ENCODE measurements at places on chromosomes 3 and 15.

DNA sequence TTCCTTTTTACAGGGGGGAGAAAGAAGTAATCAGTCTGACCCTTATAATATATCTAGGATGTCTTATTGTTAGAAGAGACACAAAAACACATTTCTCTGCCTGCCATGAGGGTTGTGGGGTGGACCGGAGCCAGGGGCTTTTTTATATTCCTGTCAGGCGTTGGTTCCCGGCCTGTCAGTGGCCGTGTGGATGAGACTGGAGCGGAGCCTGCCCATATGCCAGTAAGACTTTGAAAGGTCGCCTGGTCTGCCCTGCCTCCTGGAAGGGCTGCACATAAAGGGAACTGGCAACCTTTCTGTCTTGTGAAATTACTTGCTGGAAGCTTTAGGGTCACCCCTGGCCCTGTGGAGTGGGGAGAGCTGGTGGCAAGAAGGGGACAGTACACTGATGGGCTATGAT lies 34.7 kb downstream of the MAP3K13 start:
- DNase-seq = no peak

DNA sequence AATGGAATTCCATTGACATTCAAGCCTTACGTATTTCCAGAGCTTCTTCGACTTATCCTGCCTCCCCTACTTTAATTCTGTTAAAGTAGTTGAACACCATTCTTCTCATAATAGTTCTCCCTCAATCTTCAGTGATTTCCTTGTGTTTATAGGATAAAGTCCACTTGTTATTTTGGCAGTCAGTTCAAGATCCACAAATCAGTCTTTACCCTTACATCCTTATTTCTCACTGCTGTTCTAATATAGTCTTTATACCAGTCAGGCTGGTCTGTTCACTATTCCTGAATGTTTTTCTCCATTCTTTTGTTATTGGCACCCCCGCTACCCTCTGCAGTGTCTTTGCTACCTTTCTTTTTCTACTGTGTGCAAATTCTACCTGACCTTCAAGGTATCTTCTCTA lies 29.7 kb downstream of the ATP6V1A start:
- DNase-seq = no peak

- DNase-seq = no peak
These were observed 32.8 kb upstream of the SSR3 start for GRCh38 chr3:156587760-156588069.

- DNase-seq = no peak
These were observed 109.5 kb downstream of the AKAP13 start for GRCh38 chr15:85489773-85490493.

GRCh38 chr3:57582474-57583168 lies 14.5 kb downstream of the ARF4 start:
- no peak for DNase-seq

- DNase-seq = peak; percentile 79
These were observed 49.7 kb upstream of the FBN1 start for GRCh38 chr15:48695088-48695826.

DNA sequence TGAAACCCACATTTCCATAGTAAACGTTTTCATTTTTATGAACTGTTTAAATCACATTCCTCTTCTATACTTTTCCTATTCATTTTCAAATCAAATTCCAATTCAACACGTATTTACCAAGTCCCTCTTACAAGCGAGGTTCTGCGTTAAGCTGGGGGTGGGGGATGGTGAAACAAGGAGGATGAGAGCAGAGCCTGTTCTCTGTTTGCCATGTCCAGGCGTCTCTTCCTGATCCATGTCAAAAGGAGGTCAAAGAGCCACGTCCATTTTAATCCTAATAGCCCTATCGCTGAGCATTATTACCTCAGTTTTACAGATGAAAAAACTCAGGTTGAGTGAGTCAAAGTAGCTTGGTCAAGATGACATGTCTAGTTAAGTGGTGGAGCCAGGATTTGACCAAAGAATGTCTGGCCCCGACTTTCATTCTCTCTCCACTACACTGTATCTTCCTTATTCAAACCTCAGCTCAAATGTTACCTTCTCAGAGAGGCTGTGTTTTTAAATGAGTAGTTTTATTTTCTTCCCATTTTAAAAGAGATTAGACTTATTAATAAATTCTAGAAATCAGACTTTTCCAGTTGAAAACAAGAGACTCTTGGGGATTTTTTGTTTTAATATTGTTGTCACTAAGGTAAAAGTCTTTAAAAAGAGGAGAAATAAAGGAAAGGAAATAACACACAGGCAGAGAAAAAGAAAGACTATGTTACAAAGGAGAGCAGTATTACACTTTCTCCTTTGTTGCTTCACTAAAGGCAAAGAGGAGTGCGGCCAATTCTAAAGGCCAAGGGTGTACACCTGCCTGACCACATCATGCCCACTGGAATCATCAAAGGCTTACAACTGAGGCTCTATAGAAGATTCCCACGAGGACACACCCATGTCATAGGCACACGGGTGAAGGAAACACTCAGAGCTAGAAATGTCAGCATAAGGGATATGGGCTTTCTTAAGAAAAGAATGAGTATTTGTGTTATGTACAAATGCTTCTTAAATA lies 42.4 kb downstream of the MYO5A start:
- DNase-seq = no peak

GRCh38 chr3:28250999-28251398 lies 9.6 kb downstream of the CMC1 start:
- DNase-seq = peak; percentile 2

DNA sequence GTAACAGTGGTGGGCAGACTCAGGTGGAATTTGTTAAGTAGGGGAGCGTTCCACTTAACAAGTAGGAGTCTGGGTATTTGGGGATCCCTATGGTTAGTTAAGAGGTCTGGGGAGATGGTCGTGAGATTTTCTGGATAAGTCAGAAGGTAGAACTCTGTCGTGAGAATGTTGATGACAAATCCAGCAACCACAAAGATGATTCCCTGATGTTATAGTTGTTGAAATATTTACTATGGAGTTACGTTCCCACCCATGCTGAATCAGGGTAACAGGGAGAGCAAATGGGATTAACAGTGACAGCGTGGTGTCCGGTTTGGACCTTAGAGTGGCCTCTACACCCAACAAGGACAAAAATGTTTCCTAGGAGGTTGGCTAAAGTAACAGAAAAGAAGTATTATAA lies 110.8 kb downstream of the MFSD1 start:
- peak; percentile 47 for DNase-seq

All from LHCN-M2 (cell line).